ENCODE measurements at places on chromosomes 2 and 18. TPM values are rescaled to one million over a fixed set of nuclear protein-coding genes. Genes with fewer than 3 reads are reported as not detected.

GULP1 gene
- total RNA-seq: 30.6 TPM

ALLC gene
- total RNA-seq: not detected

- DNase-seq: no peak
Observed at GRCh38 chr2:71069376-71069775, 928 bp downstream of the NAGK start.

UGT1A8 gene
- total RNA-seq: not detected

MEP1B gene
- total RNA-seq: not detected

- no peak for DNase-seq
Observed at GRCh38 chr18:36464126-36464651, 166.7 kb downstream of the FHOD3 start.

PXDN gene
- 58.4 TPM for total RNA-seq

- no peak for DNase-seq
Observed at GRCh38 chr2:159134979-159135378, 151.5 kb downstream of the WDSUB1 start.

DNA sequence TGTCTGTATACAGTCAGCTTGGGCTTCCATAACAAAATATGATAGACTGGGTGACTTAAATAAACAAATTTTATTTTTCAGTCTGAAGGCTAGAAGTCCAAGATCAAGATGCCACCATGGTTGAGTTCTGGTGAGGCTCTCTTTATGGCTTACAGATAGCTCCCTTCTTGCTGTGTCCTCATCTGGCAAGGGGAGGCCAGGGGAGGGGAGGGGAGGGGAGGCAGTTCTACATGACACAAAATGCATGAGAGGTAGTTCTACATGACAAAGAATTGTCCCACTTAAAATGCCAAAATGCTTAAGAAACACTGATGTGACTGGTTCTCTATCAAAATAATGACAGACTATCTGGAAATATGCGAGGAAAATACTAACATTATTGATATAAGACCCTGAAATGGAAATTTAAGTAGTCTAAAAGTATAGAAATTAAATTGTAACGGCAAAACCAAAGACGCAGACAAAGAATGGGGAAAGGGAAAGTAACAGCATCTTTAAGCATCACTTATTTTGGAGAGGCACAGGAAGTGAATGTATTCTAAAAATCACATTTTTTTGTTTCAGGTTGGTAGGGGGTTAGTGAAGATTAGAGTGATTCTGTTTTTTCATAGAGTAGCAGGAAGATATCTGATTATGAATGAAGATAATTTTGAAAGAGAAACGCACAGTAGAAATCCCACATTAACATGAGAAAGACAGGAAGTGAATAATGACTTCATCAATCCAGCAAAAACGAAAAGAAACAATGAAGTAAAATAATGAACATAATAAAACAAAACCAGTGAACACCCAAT lies 131.4 kb downstream of the STRN start:
- no peak for DNase-seq

SPDYA gene
- total RNA-seq: 1.5 TPM

DNA sequence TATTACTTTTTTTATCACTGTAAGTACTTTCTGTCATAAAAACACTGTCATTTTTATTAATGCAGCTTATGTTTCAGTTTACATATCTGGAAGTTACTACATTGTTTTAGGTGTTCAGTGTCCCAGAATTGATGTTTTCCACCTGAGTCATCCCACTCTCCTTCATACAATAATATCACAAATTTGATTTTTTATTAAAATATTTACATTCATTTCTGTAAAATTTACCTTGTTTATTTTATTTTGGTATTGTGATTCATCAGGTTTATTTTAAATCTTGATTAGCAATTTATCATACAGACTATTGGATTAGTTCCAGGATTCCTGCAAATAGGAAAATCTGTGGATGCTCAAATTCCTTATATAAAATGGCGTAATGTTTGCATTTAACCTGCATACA lies 1662.9 kb downstream of the SUCLG1 start:
- DNase-seq: no peak

- DNase-seq: no peak
Observed at GRCh38 chr2:5697562-5697961, 5.4 kb downstream of the SOX11 start.

- DNase-seq: peak; percentile 69
Observed at GRCh38 chr18:48946329-48946835, 4.4 kb downstream of the SMAD7 start.

- no peak for DNase-seq
Observed at GRCh38 chr2:48600204-48600813, 17.3 kb upstream of the GTF2A1L start.

CD207 gene
- total RNA-seq: 3.6 TPM

- DNase-seq: peak; percentile 69
Observed at GRCh38 chr2:231342061-231342711, 53.3 kb upstream of the B3GNT7 start.

DNA sequence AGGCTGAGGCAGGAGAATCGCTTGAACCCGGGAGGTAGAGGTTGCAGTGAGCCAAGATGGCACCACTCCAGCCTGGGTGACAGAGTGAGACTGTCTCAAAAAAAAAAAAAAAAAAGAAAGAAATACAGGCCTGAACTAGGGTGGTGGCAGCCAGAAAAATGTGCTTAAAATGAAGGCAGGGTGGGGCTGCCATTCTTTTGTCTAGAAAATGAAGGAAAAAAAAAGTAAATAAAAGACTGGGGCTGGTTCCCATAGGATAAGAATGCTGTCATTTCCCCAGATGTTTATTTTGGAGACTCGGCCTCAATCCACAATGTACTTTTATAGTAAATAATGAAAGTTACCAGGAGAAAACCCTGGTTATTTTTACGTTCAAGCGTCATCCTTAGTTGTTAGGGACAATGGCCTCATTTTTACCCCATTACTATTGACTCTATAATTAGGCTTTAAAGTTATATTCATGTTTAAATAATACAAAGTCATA lies 58.9 kb downstream of the ATP8B1 start:
- DNase-seq: no peak

DNA sequence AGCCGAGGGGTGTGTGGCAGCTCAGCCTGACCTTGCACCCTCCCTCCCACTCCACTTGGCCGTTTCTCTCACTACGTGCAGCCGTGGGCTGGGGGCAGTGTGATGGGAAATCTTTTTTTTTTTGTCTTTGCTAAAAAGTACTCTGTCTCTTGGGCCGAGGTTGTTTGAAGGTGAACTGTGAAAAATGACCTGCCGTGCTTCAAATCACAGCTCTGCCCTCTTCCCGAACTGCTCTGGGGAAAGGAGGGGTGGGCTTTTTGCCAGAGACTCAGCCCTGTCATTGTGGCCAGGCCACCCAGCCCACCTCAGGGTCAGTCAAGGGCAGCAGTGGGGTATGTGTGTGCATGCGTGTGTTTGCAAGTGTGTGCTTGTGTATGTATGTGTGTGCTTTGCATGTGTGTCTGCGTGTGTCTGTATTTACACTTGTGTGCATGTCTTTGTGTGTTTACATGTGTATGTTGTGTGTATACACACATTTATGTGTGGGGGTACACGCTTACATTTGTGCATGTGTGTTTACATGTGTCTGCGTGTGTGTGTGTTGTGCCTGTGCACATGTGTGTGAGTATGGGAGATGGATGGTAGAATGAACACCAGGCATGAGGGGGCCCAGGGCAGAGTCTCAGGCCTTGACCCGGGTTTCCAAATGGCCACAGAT lies 61.3 kb upstream of the HAAO start:
- DNase-seq: peak; percentile 20

GRCh38 chr2:189528617-189529016 lies 52.0 kb downstream of the SLC40A1 start:
- no peak for DNase-seq

DNA sequence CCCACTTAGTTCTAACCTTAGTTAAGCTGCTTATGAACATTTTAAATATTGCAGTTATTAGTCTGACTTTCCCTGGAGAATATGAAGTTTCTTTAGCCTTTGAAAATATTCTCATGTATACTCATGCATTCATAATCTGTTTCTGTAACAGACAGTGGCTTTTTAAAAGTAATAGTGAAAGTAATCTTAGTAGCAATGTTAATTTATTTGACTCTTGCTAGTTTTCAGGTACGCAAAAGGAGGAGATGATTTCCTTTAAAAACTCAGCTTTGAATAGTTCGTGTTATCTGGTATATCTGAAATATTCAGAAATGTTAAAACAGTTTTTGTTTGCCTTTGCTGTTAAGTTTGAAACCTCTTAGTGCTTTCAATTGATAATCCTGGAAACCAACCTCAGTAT lies 3.8 kb downstream of the ANKRD12 start:
- no peak for DNase-seq

GRCh38 chr2:232120911-232121310 lies 159.4 kb downstream of the DIS3L2 start:
- DNase-seq: no peak

DNA sequence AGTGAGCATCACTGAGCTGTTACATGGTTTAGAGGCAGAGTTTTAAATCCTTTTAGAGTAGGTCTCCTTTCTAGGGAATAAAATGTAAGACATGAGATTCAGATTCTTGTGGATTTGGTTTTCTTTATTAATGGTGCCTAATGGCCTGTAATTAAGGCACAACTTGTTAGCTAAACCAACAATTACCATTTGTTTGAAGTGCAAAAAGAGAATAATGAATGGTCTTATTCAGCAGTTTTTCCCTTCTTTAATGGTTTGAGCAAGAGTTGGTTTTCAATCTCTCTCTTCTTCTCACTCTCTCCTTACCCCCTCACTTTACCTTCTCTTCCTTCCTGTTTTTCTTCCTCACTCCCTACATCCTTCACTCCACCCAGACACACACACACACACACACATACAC lies 312.2 kb upstream of the TRIB2 start:
- DNase-seq: no peak

- no peak for DNase-seq
Observed at GRCh38 chr18:9872823-9873222, 12.9 kb upstream of the TXNDC2 start.

DNA sequence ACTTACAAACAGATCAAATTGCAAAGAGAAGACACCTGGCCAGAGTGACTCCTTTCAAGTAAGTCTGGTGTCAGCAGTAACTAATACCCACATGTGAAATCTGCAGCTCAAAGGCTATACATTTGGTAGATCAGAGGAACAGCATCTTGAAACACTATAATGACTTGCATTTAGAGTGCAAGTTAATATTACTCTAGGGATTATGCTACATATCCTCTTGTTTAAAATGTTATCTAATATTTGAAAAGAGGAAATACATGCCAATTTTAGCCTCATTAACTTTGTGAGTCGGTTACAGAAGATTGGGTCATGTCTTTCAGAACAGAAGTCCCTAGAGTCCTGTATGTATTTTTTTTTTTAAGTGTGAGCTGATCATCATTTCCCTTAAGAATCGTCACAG lies 15.2 kb downstream of the LANCL1 start:
- no peak for DNase-seq

GRCh38 chr18:62925031-62925688 lies 209.8 kb downstream of the PHLPP1 start:
- no peak for DNase-seq

- no peak for DNase-seq
Observed at GRCh38 chr2:187618813-187619212, 64.6 kb upstream of the TFPI start.

Measured in upper lobe of right lung (tissue), 1 donor.